Stimulated activated CD4-positive, alpha-beta T cell treated with anti-CD3 and anti-CD28 coated beads, Interleukin-1b, Interleukin-23, amount 100 ng/mL, for 4 hours (primary cell): ENCODE measurements at places on chromosomes 7 and 10.

GRCh38 chr10:30783939-30784501, 154.5 kb upstream of the LYZL2 start:
- peak; percentile 77 for DNase-seq

DNA sequence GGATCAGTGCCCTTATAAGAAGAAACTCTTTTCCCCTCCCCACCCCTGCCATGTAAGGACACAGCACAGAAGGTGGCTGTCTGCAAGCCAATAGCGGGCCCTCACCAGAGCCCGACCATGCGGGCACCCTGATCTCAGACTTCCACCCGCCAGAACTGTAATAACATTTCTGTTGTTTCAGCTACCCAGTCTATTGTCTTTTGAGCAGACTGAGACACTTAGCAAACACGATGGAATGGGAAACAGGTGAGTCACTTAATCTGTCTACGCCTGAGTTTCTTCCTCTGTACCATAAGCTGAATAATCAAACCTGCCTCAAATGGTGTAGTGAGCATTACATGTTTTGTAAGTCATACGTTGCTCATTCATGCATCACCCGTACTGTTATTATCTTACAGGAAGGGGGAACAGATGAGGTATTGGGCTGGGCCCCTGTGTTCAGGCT, 58.2 kb downstream of the STRA8 start:
- no peak for DNase-seq

GRCh38 chr7:757741-758163, 30.7 kb upstream of the PRKAR1B start:
- DNase-seq, result no peak

DNA sequence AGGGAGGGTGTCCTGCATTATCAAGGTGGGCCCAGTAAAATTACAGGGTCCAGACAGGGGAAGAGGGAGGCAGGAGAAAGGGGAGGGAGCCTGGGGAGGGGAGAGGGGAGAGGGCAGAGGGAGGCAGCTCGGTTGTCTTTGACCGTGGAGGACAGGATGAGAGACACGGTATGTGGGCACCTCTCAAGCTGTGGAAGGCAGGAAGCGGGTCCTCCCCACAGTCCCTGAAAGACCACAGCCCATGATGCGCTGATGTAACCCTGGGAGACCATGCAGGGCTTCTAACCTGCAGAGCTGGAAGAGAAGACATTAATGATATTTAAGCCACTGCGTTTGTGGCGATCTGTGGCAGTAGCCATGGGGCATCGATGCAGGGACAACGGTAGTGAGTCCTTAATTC, 27.2 kb upstream of the MNX1 start:
- DNase-seq, result no peak

DNA sequence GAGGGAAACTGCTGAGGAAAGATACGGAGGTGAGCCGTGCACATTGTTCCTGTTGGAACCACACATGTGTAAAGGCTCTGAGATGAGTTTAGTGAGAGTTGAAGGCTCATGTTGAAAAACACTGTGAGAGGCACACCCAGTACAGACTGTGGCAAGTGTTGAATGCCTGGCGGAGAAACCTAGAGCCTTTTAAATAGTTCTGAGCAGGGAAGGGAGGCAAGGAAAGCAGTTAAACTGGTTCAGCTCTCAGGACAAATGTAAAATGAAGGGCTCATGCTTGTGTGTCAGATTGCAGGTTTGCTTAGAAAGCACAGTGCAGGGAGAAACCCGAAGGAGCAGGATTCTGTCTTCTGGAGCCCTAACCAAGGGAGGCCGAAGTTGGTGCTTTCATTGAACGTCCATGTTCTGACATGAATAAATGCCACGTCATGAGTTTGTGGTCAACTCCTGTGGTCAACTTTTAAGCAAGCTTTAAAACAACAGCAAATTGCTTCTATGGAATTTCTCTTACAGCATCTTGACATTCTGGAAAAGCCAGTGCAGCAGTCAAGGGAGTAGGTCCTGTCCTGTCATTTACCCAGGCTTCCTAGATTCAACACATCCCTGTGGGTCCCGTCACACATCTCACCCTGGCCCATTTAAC, 650.9 kb upstream of the GALNT17 start:
- DNase-seq, result no peak

GRCh38 chr7:118286131-118286530, 61.6 kb downstream of the ANKRD7 start:
- no peak for DNase-seq

DNA sequence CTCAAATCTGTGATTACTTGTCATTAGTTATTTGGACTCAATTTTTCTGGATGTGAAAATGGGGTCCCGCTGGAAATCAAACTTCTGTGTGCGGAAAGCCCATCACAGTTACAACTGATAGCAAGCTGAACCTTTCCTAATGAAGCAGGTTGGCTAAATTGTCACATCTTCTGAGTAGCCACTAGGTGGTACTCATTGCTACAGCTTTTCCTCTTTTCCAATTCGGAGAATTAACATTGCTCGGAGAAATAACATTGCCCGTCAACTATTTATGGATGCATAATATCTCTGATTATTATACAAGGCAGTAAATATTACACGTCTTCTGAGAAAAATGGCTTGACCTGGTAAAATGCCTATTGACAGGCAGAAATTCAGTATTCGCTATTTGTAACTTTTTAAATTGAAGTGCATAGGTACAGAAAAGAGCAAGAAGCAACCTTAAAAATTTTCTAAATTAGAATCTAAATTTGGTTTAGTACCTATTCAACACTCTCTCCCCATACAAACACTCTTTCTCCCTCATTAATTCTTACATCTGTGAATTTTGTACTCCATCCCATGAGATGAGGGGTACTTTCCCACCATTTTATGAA, 17.3 kb upstream of the BLOC1S2 start:
- no peak for DNase-seq

DNA sequence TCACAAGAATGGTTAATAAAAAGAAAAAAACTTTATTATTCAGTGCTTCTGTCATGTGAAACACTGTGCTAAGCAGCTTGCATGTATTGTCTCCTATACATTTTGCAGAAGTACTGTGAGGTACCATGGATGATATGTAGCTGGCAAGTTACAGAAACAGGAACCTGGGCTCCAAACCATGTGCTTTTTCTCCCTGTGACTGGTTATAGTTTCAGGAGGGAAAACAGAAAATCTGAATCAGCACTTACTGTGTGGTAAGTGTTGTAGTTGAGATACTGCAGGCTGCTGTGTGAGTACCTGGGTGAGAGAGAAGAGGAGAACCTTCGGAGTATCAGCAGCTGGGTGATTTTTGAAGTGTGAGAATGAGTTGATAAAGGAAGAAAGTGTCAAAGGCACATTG, 285.0 kb downstream of the SUGCT start:
- no peak for DNase-seq

DNA sequence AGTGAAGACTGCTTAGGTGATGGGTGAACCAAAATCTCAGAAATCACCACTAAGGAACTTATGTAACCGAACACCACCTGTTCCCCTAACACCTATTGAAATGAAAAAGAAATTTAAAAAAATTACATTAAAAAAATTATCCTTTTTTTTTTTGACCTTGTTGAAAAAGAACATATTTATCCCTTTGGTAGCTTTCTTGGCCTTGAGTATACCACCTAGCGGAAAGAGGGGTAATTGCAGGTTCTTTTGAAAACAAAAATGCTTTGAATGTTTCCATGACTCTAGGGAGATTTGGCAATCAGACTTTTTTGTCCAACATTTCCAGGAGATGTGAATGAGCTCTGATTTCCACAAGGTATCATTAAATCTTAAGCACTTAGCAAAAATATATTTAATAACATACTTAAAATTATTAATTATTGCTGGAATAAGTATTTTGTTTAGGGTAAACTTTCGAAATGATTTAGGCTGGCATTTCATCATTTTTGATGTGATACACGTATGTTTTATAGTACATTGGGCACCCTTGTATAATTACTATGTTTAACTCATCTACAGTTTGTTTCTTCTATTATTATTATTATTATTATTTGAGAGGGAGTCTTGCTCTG, 47.0 kb upstream of the ELMO1 start:
- DNase-seq, result no peak

DNA sequence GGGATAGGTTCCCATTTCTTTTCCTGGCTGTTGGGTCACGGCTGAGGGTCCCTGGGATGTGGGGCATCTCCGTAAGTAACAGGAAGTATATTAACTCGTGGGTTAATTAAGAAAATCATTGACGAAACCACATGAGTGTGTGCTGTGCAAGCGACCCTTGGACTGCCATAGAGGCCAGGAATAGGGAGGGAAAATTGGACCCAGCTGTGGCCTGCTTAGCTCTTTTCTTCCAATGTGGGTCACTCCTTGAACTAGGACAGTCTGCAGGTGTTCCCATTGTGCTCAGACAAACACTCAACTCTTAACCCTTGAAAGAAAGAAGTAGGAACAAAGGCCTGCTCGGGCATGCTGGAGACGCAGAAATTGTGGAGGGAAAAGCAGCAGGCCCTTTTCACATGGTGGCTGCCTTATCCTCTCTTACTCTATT, 25.6 kb upstream of the PLEKHA1 start:
- no peak for DNase-seq
